Activated T-helper 1 cell treated with anti-CD3 and anti-CD28 coated beads, Interleukin-2, amount 50 U/mL, for 16 hours (primary cell): ENCODE measurements at places on chromosomes 7 and 10.

GRCh38 chr7:155645662-155646061 lies 1.2 kb downstream of the RBM33 start:
- no peak for DNase-seq

- no peak for DNase-seq
Measured at GRCh38 chr7:46256870-46257661, 336.0 kb upstream of the IGFBP3 start.

- DNase-seq: no peak
Measured at GRCh38 chr7:152176797-152177196, 151.3 kb downstream of the GALNT11 start.

- DNase-seq: no peak
Measured at GRCh38 chr10:78491812-78492211, 458.1 kb downstream of the RPS24 start.

- DNase-seq: no peak
Measured at GRCh38 chr10:21518149-21518640, 7.3 kb downstream of the SKIDA1 start.

- DNase-seq: no peak
Measured at GRCh38 chr10:38102880-38103279, 8.7 kb downstream of the ZNF37A start.

- DNase-seq: no peak
Measured at GRCh38 chr7:28528899-28529298, 116.6 kb downstream of the CREB5 start.

DNA sequence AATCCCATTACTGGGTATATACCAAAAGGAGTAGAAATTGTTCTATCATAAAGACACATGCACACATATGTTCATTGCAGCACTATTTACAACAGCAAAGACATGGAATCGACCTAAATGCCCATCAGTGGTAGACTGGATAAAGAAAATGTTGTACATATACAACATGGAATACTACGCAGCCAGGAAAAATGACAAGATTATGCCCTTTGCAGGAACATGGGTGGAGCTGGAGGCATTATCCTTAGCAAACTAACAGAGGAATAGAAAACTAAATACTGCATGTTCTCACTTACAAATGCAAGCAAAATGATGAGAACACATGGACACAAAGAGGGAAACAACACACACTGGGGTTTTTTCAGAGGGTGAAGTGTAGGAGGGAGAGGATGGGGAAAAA lies 300.2 kb downstream of the BAMBI start:
- DNase-seq: no peak

GRCh38 chr7:115054478-115055065 lies 132.7 kb downstream of the MDFIC start:
- no peak for DNase-seq

DNA sequence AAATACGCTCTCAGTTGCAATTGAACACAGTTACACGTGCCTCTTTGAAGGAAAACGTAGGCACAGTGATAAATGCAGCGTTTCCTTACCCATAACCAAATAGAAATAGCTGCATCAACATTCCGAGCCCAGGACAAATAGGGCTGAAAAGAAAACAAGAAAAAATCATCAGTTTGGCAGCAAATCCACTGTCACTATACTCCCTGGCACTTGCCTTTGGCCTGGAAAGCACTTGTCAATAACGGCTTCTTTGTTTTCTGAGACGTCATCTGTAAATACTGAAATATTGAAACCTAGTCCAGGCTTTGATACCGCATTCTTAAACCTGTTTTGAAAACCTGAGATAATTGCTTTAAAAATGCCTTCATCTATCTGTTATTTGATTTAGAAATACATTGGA lies 167.2 kb upstream of the AKR1E2 start:
- no peak for DNase-seq

GRCh38 chr7:31067491-31067890 lies 15.4 kb downstream of the ADCYAP1R1 start:
- no peak for DNase-seq

GRCh38 chr7:20450536-20450935 lies 119.8 kb downstream of the ITGB8 start:
- DNase-seq: no peak

- DNase-seq: no peak
Measured at GRCh38 chr10:114363745-114364454, 40.4 kb downstream of the AFAP1L2 start.

DNA sequence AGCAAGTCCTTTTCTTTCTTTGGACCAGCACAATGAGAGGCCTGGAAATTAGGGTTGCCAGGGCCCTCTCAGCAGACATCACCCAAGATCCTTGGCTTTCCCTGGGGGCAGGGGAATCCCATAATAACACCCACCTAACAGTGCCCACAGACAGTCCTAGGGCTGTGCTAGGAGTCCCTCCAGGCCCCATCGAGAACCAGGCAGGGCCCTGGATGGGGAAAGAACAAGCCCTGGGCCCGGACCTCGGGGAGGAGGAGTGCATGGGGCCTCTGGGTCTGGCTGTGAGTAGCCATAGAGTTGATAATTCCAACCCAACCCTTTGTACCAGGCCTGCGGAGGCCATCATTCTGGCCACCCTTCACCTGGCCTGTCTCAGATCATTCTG lies 201.2 kb upstream of the ZMIZ1 start:
- no peak for DNase-seq

- no peak for DNase-seq
Measured at GRCh38 chr10:60525716-60526585, 136.3 kb upstream of the ANK3 start.

DNA sequence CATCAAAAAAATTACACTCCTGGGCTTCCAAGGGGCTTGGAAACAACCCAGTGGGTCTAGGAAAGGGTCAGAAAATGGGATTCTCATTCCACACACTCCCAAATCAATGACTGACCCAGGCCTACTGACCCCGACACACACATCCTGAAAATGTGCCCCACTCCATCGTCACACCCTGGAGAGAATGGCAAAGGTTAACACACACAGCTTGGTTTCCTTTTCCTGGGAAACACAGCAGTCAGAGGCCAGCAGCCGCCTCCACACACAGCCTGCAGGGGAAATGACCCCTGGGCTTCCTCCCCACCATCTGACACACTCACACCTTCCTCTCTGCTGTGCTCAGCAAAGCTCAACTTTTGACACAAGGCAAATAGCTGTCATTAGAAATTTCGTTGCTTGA lies 42.9 kb downstream of the SH3PXD2A start:
- DNase-seq: no peak

GRCh38 chr10:6916601-6917000 lies 336.5 kb upstream of the PRKCQ start:
- no peak for DNase-seq

DNA sequence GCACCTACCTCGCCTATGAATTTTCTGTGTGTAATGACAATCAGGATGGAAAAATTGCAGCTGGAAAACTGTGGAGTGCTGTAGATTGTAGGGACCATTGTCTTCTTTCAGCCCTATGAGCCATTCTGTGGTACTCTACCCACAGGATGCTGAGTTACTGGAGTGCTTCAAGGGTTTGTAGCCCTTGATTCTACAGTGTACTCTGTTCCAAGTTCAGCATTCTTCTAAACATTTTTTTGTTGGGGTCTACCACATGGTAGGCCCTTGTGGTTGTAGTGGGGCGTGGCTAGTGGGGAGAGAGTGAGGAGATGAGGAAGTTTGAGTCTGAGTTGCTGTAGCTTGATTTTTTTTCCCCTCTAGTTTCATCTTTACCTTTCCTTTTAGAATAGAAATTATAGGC lies 33.5 kb downstream of the REEP3 start:
- no peak for DNase-seq

DNA sequence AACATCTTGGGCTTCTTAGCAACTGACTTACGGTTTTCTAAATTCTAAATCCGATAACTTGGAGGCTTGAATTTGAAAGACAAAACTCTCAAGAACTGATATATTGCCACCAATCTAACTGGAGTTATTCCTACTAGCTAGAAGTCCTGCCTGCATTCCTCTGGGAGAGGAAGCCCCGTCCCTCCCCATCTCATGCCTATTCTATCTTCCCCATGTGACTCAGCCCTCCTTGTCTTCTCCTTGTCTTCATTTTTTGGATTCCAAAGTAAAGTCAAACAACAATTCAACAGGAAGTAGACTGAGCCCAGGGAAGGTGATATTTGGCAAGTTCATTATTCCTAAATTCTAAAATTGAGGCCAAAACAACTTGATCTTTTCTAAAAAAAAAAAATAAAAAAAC lies 587.7 kb downstream of the KCNMA1 start:
- DNase-seq: no peak

DNA sequence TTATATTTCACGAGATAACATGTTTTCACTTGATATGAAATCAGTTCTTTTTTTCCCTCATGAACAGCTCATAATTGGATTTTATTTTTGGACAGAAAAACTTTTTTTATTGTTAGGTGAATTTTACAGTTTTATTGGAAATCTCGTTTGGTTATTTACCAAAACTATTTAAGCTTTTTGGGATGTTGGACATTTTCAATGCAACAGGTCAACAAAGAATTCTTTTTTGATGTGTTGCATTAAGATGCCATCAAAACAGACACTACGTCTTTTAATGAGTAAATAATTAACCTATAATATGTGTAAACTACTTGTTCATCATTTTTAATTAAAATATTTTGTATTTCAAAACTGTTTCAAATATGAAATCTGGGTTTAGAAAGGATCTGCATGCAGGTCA lies 5.3 kb downstream of the KMT2E start:
- no peak for DNase-seq

- no peak for DNase-seq
Measured at GRCh38 chr10:75740541-75740940, 309.1 kb downstream of the LRMDA start.

DNA sequence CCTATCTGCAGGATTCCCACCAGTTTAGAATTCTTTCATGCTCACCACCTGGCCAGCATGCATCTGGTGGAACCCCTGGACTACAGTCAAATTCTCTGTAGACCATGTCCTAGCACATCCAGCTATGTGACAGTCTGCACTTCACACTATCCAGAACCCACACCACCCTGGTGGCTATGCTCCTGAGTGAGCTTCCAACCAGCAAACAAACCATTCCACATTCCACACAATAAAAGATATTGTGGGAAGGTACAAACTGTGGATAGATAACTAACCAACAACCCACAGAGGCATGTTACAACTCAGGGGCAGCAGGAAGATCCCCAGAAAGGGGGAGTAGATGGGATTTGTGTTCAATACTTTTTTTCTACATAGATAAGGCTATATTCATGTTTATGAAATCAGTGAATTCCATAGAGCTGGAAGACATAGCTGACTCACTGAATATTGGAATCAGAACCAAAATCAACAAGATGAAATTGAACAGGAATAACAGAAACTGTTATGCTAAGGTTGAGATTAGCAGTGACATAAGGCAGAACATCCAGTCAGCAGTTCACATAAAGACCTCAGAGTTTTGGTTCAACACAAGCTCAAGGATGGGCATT lies 72.5 kb downstream of the LRRC17 start:
- no peak for DNase-seq

DNA sequence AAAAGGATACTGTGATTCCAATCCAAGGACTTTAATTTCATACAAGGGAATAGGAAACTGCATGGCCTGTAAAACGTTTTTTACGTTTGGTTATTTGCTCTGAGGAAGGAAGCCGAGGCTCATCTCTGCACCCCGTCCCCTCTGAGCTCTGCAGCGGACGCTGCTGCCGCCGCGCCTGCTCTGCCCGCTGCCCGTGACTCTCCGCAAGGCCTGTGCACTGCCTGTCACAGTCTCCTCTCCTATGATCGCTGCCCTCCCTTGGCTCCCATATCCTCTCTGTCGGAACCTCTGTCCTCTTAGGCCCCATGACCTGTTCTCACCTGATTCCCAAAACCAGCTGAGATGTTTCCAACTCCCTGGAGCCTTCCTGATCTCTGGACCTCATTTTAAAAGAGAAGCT lies 320.3 kb upstream of the ZNF32 start:
- no peak for DNase-seq

- no peak for DNase-seq
Measured at GRCh38 chr7:696426-696811, 30.1 kb upstream of the DNAAF5 start.

DNA sequence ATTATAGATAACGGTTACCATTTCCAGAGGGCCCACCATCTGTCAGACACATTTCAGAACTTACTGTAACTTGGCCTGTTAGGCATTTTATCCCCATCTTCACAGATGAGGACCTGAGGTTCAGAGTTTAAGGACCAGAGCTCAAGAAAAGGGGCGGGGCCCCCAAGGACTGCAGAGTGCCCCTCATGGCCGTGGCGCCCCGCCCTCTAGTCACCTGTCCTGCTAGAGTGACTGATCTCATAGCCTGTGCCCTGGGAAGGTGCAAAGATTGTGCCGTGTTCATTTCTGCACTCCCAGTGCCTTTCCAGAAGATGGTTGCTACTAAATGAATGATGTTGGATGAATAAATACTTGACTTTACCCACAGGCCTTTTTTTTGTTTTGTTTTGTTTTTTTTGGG lies 107.0 kb downstream of the XRCC2 start:
- DNase-seq: no peak

- no peak for DNase-seq
Measured at GRCh38 chr10:94500063-94500462, 45.5 kb upstream of the HELLS start.
